Activated T-helper 1 cell treated with Interleukin-2 at 50 U/mL for 16 hours (primary cell): ENCODE measurements at places on chromosomes 6 and 20.

- no peak for DNase-seq
Measured at GRCh38 chr6:24980507-24981385, 45.0 kb upstream of the RIPOR2 start.

DNA sequence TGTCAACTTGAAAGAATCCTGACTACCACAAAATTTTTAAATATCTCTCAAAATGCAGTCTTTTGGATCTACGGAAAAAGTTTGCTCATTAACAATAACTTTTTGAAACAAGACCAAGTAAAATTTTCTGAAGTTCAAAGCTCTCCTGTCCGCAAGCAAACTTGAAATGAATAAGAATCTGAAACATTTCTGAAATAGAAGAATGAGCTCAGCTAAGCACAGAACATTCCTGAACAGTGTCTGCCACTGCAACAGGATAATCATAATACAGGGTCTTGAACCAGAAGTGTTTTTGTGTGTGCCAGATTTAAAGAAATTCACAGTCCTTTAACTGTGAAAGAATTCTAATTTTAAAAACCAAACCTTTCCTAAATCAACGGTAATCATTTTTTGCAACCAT lies 49.1 kb upstream of the TASP1 start:
- no peak for DNase-seq

DNA sequence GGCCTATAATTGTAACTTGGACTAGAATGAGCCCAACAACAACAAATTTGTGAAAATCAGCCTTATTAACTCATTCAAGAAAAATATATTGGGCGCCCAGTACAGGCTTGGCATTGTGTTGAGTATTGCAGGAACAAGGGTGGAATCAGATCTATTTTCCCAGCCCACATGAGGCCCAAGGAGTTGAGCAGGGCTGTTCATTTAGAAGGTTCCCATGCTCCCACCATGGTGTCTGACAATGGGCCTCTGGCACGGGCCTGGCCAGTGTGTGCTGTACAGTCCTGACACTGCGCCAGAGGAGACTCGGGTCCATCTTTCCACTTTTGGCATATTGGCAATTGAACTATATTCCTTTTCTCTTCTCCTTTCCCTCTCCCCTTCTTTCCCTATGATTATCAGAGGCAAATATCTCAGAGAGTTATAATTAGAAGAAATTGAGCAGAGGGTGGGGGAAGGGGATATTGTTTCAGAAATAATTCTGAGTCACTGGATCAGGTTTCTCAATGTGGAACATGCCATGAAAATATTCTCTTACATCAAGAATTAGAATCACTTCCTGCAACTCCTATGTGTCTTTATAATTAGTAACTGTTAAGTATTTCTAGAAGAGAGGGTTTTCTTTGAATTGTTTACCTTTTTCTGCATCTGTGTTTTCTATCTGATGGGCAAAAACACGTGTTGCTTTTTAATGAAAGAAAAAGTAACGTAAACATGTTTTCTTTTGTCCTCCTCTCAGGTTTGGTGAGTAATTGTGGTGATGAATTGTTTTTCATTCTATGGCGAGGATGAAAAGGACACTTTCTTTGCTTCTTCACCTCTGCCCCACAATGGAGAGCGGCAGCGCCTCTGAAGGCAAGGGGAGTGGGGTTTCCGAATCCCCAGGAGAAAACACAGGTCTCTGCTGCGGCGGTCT lies 209.4 kb downstream of the FOXA2 start:
- no peak for DNase-seq

GRCh38 chr6:96547654-96548053 lies 15.3 kb upstream of the FHL5 start:
- DNase-seq: no peak

DNA sequence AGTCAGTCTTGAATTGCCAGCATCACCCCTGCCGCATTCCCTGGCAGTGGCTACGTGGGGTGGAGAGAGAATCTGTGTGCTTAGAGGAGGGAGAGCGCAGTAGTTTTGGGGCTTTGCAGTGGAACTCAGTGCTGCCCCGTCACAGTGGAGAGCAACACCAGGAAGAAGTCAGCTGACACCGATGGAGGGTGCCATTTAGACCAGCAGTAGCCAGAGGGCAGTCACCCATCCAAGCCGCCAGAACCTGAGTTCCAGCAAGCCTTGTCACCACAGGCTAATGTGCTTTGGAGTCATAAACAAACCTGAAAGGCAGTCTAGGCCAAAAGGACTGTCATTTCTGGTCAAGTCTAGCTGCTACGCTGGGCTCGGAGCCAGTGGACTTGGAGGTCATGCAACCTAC lies 22.0 kb upstream of the PERP start:
- no peak for DNase-seq

GRCh38 chr20:17641520-17641964 lies 40.5 kb downstream of the RRBP1 start:
- no peak for DNase-seq
